Activated CD8-positive, alpha-beta memory T cell treated with anti-CD3 and anti-CD28 coated beads, Interleukin-2, amount 50 U/mL, for 48 hours (primary cell): ENCODE measurements at places on chromosomes 5 and 9.

DNA sequence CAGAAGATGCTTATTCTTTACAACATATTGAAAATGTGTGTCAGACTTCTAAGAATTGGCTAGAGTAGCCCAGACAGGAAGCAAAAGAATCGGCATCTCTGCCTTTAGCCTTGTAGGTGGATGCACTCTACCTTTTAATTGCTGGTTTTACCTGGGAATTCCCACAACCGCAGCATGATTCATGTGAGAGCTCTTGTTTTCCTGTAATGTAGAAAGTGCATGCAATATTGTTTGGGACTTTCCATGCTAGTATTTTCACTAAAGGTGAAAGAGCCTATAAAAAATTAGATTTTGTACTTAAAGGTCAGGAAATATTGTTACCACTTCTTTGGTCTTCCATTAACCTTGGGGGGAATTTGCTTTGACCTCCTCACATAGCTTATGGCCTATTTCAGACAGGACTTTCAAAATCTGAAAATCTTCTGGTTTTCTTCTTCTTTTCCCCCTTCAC, 89.8 kb downstream of the NTRK2 start:
- no peak for DNase-seq

GRCh38 chr5:154087260-154087659, 48.5 kb downstream of the MFAP3 start:
- no peak for DNase-seq

DNA sequence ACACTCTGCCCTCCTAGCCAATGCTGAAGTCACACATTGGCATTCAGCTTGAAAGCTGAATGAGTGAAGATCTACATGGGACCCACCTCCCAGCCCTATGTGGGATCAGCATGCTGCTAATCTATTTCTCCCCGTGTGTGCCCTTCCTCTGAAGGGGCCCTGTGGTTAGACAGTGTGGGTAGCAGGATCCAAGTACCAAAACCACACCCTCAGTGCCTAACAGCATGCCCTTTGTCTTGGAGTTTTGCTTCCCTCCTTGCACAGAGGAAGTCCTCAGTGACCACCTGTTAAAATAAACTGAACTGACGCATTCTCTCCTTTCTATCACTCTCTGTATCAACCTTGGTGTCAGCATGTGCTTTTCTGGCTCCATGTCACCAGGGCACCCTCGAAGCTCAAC, 25.0 kb downstream of the SH3TC2 start:
- no peak for DNase-seq

DNA sequence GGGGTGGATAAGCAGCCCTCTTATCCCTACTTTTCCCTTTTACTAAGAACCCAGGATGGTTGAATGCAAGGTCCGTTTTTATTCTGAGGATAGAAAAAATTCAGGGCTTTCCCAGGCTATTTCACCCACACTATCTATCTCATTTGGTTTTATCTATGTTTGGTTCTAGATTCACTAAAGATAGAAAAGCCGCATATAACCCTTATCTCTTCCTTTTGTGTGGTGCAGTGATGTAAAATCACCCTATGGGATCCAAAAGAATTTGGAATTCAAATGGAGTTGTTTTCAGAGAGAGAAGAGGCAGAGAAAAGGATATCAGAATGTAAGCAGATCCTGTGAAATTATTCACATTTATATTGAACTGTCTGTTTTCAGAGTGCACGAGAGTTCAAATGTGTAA, 236.3 kb upstream of the RFX3 start:
- no peak for DNase-seq
